Left lobe of liver (tissue), 2 donors: ENCODE measurements at places on chromosomes 3 and 15. TPM values are rescaled to one million over a fixed set of nuclear protein-coding genes. Genes with fewer than 3 reads are reported as not detected.

GRCh38 chr3:40267937-40268724, 41.4 kb upstream of the EIF1B start:
- DNase-seq: no peak

DNA sequence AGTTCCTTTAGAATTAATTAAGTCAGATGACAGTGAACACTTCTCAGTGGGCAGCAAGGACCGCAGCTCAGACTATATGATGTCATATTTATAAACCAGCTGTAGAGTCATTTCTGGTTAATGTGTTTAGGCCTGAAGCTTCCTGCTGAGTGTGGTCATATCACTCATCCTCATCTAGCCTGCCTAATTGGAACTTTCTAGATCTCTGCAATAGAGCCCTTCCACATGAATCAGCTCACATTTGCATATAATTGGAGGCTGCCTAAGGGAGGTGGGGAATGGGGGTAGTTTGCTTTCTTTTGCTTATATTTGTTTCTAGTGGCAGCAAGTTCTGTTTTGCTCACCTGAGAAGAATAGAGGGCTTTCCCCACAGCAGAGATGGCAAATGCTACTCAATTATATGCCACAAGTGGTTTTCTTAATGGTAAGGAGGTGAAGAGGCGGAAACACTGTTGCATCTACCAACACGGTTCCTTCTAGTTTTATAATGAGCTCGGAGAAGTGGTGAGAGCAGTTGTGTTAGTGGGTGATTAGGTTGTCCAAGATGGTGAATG, 148.1 kb downstream of the KLHL25 start:
- no peak for DNase-seq

Gene ZMYND10
- total RNA-seq: 1.7 TPM

DNA sequence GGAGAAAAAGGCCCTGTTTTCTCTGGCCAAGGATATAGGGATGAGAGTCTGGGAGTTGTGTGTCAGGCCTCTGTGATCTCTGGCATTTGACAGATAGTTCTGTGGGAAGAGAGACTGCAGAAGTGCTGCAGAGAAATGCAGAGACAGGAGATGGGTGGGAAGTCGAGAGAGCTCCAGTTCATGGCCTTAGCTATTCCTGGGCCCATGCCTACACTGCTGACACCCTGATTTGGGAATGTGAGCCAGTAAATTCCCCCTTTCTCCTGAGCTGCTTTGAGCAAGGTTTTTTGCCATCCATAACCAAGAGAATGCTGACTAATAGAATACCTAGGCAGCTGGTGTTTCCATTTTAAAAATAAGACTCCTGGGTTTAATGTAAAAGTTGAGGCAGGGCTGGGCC, 59.3 kb downstream of the EBLN2 start:
- no peak for DNase-seq

Gene ANKRD63
- total RNA-seq: not detected

Gene IQCH
- total RNA-seq: 1.4 TPM

- DNase-seq: no peak
These were observed 49.7 kb upstream of the FBN1 start for GRCh38 chr15:48695088-48695826.

- no peak for DNase-seq
These were observed 11.6 kb downstream of the GORASP1 start for GRCh38 chr3:39095778-39096177.

Gene GOLGA8K
- 0.40 TPM for total RNA-seq

- no peak for DNase-seq
These were observed 5.3 kb downstream of the FGD5 start for GRCh38 chr3:14823910-14824629.

Gene CHRM5
- not detected for total RNA-seq
